NCI-H187 treated with DMSO at 0.1 percent for 48 hours (cell line): ENCODE measurements at places on chromosomes 11 and 22.
A peak's percentile ranks its signal among the peaks of the same experiment; 100 is the strongest.

- no peak for DNase-seq
Observed at GRCh38 chr11:278001-278951, at the start of gene NLRP6. Gene NLRP6 (plus strand): TSS chr11:278407. CDS start chr11:278570, 163 bp downstream.

DNA sequence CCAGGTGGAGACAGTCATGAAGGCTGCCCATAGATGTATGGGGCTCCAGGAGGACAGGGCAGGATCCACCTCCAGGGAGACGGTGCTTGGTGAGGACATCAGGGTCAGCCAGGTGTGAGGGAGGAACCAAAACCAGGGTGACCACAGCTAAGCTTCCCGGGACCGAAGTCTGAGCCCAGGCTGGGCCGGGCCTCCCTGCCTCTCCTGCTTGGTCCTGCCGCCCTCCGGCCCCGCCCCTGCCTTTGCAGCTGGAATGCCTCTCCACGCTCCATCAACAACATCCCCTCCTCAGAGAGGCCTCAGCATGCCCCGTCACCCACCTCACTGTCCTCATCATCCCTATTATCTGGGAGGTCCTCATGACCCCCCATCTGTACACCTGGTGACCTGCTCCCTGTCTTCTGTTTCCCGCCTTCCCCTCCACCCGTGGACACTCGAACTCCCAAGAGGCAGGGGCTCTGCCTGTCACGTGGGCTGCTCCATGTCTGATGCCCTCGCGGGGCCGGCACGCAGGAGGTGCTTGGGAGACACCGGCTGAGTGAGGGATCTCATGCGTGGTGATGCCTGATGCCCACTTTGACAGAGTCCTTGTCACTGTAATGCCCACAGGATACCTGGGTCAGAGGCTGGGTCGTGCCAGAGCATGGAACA lies 59.4 kb downstream of the RTL6 start:
- DNase-seq, result no peak

GRCh38 chr22:28034145-28034759 lies 115.2 kb upstream of the PITPNB start:
- DNase-seq, result no peak

DNA sequence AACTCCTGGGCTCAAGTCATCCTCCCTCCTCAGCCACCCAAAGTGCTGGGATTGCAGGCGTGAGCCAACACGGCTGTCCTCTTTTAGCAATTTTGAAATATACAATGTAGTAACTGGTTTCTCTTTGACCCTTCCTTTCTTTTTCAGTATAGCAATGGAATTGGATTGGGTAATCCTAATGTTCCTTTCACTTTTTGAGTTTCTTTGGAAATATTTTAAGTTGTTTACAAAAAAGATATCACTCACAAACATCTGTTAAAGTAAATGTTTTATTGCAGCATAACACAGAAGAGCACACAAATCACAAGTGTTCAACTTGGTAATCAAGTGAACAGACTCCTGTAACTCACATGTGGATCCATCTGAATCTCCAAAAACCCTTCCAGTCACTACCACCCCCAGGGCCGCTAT lies 44.6 kb upstream of the EP300 start:
- no peak for DNase-seq

GRCh38 chr22:45720839-45721378 lies 49.3 kb downstream of the ATXN10 start:
- no peak for DNase-seq

- DNase-seq, result no peak
Observed at GRCh38 chr11:36722421-36722820, 124.4 kb upstream of the RAG2 start.

DNA sequence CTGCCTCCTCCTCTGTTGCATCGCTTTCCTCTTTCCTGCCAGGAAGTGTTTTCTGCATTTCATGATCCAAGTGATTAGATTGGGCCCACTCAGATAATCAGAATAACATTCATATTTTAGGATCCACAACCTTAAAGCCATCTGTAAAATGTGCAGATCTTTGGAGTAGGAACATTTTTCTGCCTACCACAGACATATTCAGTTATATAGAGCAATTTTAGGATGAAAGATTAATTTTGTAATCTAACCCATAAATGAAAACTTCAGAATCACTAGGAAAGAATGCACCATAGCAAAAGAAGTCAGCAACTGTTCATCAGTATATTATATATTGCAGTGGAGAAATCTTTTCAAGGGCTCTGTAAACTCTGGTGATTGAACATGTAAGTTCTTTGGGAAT lies 659.9 kb upstream of the LUZP2 start:
- no peak for DNase-seq

- DNase-seq, result no peak
Observed at GRCh38 chr11:134669796-134670195, 257.8 kb upstream of the B3GAT1 start.

DNA sequence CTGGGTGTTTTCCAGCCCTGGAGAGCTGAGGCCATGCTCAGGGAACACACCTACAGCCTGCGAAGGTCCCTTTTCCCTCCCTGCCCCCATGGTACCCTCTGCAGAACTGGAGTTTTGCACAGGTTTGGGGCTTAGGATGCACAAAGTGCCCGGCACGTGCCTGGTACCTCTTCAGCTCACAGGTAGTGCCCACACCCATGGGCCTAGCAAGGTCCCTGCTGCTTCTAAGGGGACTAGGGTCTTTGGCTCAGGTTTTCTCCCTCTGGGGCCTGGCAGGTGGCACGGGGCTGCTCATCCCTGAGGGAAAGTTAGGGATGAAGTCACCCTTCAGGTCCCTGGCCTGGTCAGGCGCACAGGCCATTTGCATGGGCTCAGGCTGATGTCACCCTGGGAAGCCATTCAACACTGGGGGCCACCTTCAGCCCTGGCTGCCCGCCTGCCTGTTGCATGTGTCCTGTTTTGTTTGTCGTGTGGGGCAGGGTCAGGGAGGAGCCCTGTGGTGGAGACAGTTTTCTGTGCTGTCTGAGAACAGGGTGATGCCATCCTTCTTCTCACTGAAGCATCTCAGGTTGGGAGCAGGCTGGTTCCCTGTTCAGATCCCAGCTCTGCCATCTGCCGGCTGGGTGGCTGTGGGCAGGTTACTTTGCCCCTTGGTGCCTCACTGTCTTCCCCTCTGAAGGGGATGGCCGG lies 68.3 kb upstream of the CRYBB3 start:
- DNase-seq, result no peak

DNA sequence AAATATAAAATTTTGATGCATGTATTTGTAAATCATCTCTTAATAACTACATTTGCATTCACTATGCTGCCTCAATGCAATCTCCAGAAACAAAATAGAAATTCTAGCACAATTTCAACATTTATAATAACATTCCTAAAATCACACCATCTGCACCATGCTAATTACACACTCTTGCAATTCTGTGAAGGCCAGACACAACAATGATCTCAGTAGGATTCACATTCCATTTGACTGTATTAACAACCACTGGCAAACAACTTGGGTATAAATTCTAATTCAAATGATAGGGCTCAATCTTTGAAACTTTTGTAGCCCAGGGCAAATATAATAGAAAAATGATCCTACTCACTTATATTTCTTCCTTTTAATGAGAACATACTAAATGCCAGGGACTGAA lies 25.9 kb downstream of the RAB6A start:
- no peak for DNase-seq

DNA sequence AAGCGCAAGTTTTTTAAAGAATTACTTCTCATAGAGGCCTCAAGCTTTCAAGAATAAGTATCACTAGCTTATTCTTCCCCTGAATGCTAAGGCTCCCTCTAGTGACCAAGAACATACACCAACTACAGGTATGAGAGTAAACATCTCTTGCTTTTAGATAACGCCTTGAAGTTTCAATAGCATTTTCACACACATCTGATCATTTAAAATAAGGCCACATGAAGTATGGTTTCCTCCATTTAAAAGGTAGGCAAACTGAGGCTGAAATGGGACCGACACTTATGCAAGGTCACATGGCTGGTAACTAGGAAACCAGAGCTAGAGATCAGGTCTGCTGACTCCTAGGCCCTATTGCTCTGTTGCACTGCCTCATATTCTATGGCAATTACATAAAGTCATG lies 66.5 kb downstream of the CCDC34 start:
- DNase-seq, result peak; percentile 33

- DNase-seq, result no peak
Observed at GRCh38 chr22:49768077-49768910, 59.4 kb downstream of the BRD1 start.

- DNase-seq, result no peak
Observed at GRCh38 chr11:111236383-111236782, 9.1 kb upstream of the POU2AF2 start.

DNA sequence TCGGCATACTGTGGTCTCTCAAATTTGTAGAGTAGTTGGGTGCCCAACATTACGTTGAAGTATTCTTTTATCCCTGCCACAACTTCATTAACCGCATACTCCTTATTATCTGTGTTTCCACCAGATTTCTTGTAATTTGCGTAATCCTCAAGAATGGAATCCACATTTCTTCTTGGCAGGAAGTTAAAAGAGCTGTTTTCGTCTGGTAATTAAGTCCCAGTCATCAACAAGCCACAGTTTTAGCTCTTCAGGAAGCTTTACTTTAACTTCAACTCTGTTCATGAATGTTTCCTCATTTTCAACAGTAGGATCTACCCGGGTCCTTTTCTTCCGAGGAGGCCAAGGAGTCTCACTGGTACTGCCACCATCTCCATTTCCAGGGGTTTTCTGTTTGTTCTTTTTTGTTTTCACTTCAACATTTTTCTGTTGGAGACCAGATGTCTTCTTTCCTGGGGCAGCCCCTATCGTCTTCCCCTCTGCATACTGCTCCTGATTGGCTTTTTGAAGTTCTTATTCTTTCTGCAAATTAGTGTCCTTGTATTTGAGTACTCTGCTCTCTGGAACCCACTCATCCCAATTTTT lies 30.3 kb downstream of the PDE3B start:
- DNase-seq, result no peak
